NCI-H510A treated with DMSO at 0.1 percent for 48 hours (cell line): ENCODE measurements at places on chromosomes 11 and 22.

GRCh38 chr11:36729825-36730224 is 131.8 kb upstream of the RAG2 start:
- no peak for DNase-seq

DNA sequence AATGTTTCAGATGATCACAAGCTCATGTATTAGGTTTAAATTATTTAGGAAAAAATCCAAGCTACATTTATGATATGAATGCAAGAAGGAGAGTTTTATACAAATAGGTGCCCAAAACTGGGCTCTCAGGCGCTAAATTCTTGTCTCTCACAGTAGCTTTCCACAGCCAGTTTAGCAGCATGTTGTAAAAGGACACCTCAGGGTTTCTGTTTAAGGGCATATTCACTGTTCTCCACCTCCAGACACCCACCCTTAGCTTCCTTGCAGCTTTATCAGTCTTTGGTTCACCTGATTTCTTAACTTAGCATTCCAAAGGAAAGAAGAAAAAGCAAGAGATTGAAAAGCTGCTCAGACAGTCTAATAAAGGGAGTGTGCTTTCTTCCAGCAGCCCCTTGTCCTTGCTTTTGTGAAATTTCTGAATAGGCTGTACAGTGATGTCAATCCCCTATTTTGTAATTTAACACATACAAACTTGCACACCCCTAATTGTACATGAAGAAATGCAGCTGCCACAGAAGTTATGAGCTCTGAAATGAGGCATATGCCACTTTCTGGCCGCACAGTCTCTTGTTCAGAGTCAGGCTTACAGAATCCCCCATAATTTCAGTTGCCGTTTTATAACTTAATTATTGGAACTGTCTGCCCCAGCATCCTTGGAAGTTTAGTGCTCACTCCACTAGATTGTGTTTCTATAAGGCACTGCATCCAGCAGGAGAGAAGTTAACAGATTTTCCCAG is 262.1 kb downstream of the DDX10 start:
- no peak for DNase-seq

DNA sequence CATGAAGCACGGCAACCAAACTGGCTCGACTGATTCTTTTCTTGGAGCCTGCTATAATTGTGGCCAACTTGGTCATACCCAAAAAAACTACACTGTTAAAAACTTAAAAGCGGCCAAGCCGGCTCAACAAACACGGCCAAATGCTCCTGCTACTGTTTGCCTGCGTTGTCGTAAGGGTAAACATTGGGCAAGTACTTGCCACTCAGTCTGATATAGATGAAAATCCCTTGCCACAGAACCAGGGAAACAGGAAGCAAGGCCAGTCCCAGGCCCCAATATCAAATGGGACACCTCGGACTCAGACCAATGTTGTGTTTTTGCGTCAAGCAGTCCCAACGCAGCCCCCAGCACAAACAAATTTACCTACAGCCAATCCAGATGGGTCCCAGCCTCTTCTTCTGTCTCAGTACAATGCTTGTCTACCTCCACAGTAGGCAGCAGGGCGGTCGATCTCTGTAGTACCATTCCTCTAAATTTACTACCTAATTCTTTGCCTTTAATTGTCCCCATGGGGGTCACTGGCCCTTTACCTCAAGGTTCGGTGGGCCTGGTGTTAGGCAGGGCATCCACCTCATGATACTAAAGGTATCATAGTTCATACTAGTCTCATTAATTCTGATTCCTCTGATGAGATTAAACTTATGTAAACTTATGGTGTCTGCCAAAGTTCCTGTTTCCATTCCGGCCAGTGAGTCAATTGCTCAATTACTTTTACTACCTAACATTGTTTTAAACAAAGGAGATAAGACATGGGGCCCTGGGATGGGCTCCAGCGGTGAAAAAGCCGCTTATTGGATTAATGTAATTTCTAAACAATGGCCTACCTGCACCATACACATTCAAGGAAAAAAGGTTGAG is 3.7 kb upstream of the COMT start:
- DNase-seq = no peak

- DNase-seq = no peak
These were observed 527 bp downstream of the CARD10 start for GRCh38 chr22:37518509-37519267.

GRCh38 chr11:68038226-68038717 is 553 bp upstream of the TCIRG1 start:
- DNase-seq = no peak

GRCh38 chr22:39214383-39215069 is 30.3 kb downstream of the PDGFB start:
- peak; percentile 6 for DNase-seq
